Chondrocyte (in vitro differentiated cells): ENCODE measurements at places on chromosomes 11 and 22.

- H3K4me1 ChIP-seq, result peaks cover 61% of the 10 kb centered on the region
- no peaks in the 10 kb centered on the region for H3K27me3 ChIP-seq
- H3K36me3 ChIP-seq, result peaks cover 6% of the 10 kb centered on the region
- no peak for DNase-seq
- H3K4me3 ChIP-seq, result no peak overlapping the region
Measured at GRCh38 chr11:44244639-44245310, 65.2 kb downstream of the ALX4 start.

DNA sequence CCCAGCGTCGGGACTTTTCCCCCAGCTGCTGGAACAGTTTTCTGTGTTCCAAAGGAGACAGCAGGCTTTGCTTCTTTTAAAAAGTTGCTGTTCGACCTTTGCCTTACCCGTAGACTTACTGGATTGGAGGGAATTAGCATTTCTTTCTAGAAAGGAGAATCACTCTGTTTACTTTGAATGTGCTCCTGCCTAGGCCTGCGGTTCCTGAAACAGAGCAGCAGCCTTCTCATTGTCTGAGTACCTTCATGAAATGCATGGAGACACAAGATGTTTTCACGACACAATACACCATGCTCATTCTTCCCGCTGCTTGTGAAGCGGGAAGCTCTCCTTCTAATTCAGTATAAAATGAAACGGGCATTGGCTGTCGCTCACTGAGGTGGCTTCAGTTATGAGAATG, 196.2 kb downstream of the TBC1D22A start:
- H3K4me1 ChIP-seq, result no peaks in the 10 kb centered on the region
- H3K36me3 ChIP-seq, result no peaks in the 10 kb centered on the region
- no peak overlapping the region for H3K4me3 ChIP-seq
- H3K27ac ChIP-seq, result no peak overlapping the region
- DNase-seq, result no peak
- no peaks in the 10 kb centered on the region for H3K27me3 ChIP-seq

GRCh38 chr11:10409207-10409661, 45.8 kb upstream of the AMPD3 start:
- H3K36me3 ChIP-seq, result no peaks in the 10 kb centered on the region
- no peaks in the 10 kb centered on the region for H3K27me3 ChIP-seq
- DNase-seq, result no peak
- H3K4me3 ChIP-seq, result no peak overlapping the region
- peaks cover 38% of the 10 kb centered on the region for H3K4me1 ChIP-seq

DNA sequence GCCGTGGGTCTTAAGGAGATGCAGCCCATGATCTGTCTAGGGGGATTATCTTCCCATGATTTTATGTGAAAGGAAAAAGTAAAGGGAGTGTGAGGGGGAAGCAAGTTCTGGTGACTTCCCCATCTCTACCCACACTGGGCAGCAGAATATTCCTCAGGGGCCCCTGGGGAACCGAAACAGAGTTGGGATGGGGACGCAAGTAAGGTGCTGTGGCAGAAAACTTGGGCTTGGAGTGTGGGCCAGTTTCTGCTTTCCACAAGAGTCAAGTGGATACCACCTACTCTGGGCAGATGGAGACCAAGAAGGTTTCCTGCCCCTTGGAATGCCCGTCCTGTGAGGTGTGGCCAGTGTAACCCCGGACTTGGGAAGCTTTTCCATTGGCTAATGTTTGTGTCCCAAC, 64.4 kb downstream of the SGSM3 start:
- no peaks in the 10 kb centered on the region for H3K27me3 ChIP-seq
- peaks cover 51% of the 10 kb centered on the region for H3K4me1 ChIP-seq
- H3K4me3 ChIP-seq, result no peak overlapping the region
- H3K36me3 ChIP-seq, result peaks cover 11% of the 10 kb centered on the region

GRCh38 chr11:58775066-58775708, 43.4 kb upstream of the GLYAT start:
- H3K36me3 ChIP-seq, result no peaks in the 10 kb centered on the region
- DNase-seq, result no peak
- no peaks in the 10 kb centered on the region for H3K4me1 ChIP-seq
- no peak overlapping the region for H3K4me3 ChIP-seq
- H3K27me3 ChIP-seq, result peaks cover 13% of the 10 kb centered on the region

- H3K4me3 ChIP-seq, result no peak overlapping the region
- H3K36me3 ChIP-seq, result no peaks in the 10 kb centered on the region
- H3K27ac ChIP-seq, result no peak overlapping the region
- H3K4me1 ChIP-seq, result no peaks in the 10 kb centered on the region
Measured at GRCh38 chr11:117677729-117678310, 119.2 kb downstream of the DSCAML1 start.

DNA sequence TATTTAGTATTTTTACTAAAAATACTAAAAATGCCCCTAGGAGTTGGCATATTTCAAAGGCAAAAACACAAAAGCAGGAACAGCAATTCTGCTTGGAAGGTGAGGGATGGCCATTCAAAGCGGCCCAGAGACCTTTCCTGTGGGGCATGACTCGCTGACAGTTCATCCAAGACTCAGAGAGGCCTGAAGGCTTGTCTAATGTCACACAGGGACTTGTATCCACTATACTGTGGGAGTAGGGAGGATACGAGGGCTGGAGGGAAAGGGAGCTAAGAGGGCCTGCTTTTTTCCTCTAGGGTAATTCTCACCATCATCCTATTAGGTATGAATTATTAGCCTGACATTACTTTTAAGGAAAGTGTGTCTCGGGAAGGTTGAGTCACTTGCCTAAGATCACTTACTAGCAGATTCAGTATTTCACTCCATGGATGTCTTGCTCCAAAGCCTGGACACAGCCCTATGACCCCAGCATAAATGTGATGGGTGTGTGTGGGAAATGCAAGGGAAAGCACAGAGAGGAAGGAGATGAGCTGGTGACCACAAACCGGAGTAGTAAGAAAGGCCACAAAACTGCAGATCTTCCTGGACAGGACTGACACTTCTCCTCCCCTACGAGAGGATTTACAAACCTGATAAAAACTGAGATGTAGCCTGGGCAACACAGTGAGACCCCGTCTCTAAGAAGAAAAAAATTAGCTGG, 16.7 kb upstream of the UCP3 start:
- H3K36me3 ChIP-seq, result peaks cover 3% of the 10 kb centered on the region
- H3K27me3 ChIP-seq, result no peaks in the 10 kb centered on the region
- peak overlapping the region; percentile 94 for H3K27ac ChIP-seq
- DNase-seq, result no peak
- no peak overlapping the region for H3K4me3 ChIP-seq

DNA sequence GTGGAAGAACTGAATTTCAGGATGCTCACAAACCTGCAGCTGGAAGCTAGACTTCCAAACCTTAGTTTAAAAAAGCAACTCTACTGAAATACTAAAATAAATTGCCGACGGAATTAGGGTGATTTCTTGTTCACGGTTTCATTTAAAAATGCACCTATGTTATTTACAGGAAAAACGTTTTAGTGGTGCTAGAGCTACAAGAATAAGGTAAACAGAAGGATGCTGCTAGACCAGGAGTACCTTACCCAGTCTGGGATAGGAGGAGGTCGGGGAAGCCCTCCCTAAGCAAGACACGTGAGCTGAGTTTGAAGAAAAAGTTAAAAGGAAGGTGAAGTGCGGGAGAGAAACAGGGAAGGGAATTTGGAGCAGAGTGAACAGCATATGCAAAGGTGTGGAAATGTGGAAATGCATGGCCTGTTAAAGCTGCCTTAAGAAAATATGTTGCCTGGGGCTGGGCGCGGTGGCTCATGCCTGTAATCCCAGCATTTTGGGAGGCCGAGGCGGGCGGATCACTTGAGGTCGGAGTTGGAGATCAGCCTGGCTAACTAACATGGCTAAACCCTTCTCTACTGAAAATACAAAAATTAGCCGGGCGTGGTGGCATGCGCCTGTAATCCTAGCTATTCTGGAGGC, 1.4 kb upstream of the FTH1 start:
- no peak for DNase-seq
- no peaks in the 10 kb centered on the region for H3K27me3 ChIP-seq
- peaks cover 23% of the 10 kb centered on the region for H3K36me3 ChIP-seq
- peaks cover 78% of the 10 kb centered on the region for H3K4me1 ChIP-seq
- H3K27ac ChIP-seq, result peak overlapping the region; percentile 97
- H3K4me3 ChIP-seq, result peak overlapping the region; percentile 82
